AG20443 (cell line): ENCODE measurements at places on chromosomes 13 and 19.
A peak's percentile ranks its signal among the peaks of the same experiment; 100 is the strongest.

GRCh38 chr13:21088534-21088933 is 27.1 kb upstream of the LATS2 start:
- DNase-seq = no peak

DNA sequence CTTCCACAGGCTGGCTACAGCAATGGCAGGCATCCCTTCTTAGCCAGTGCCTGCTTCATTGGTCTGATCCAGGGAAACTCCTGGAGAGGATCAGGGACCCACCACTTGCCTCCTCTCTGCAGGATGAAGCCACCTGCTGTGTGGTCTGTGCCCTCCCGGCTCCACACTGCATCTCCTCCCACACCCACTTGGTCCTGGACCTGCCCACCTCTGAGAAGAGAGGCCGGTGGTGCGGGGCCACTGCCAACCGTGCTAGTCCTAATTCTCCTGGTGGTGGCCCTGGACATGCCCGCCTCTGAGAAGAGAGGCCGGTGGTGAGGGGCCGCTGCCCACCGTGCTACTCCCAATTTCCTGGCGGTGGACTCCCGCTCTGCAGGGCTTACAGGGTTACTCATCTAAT is 98.8 kb downstream of the COL4A1 start:
- no peak for DNase-seq

DNA sequence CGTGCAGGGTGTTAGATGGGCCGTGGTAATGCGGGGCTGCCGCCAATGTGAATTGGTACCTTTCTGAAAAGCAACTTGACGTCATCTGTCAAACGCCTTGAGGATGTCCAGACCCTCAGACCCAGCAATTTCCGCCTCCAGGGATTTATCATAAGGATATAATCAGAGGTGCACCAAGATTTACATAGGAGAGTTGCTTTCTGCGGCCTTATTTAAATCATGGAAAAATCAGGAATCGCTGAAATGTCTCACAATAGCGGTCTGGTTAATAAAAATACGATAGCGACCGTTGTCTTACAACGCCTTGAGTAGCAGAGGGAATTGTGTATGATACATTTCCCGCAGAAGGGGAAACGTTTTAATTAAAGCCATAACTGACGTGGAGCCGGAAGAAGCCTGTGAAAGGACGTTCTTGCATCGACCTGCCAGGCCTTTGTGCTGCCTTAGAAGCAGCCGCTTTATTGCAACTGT is 32.3 kb upstream of the NDUFS7 start:
- no peak for DNase-seq

GRCh38 chr19:43469160-43469480 is 3.7 kb upstream of the LYPD3 start:
- DNase-seq = no peak

- DNase-seq = peak; percentile 77
Measured at GRCh38 chr13:33454844-33455705, 169.5 kb upstream of the STARD13 start.

DNA sequence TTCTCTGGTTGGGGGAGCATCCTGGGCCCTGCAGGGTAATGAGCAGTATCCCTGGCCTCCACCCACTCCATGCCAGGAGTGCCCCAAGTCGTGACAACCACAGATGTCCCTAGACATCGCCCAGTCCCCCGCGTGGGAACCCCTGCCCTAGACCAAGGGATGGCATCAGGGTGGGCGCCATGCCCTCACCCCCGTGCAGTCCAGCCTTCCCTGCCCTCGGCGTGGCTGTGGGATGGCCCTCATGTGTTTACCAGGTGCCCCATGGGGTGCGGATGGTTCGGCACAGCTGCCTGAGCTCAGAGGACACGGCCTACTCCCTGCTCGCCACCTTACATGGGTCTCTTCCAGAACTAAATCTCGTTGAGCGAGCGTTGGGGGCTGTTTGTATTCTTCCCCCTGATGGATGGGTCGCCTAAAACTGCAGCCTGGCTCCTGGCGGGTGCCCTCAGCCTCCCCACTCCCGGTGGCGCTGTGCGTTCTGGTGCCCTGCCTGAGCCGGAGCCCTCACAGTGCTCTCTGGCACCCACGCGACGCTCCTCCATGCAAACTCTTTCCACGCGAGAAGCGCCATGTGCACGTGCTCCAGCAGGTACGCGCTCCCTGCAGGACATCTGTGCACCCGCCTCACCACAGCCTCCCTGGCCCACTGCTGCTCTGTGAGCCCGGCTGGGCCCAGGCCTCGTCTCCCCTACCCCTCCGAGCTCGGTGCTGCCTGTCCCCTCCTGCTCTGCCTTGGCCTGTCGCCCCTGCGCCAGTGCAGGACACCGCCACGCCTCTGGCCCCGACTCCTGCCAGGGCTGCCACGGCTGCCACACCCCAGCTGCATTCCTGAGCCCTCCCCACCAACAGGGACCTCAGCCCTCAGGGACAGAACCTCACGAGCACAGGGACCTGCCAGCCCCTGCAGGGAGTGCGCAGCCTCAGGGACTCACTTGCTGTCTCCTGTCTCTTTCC is 145.0 kb downstream of the KDM4B start:
- no peak for DNase-seq

- no peak for DNase-seq
Measured at GRCh38 chr13:105608104-105608503, 927.4 kb downstream of the EFNB2 start.

- peak; percentile 38 for DNase-seq
Measured at GRCh38 chr13:47326061-47326460, 429.2 kb upstream of the HTR2A start.

DNA sequence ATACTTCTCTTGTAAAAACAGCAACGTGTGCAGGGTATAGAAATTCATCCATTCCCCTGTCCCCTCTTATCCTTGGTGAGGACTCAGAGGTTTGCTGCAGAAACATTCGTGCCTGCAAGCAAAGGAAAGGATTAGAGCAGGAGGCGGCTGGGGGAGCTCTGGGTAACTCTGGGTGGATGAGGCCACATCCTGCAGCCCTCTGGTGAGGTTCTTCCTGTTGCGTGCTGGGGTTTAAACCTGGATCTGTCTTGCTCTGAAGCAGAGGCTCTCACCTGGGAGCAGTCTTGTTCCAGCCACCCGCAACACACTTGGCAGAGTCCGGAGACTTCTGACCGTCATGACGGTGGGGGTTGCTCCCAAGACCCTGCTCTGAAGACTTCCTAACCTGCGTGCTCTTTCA is 69.2 kb downstream of the ATP11A start:
- DNase-seq = no peak

GRCh38 chr13:24118576-24118975 is 41.9 kb upstream of the SPATA13 start:
- DNase-seq = no peak

- peak; percentile 39 for DNase-seq
Measured at GRCh38 chr13:47215736-47216135, 318.9 kb upstream of the HTR2A start.

DNA sequence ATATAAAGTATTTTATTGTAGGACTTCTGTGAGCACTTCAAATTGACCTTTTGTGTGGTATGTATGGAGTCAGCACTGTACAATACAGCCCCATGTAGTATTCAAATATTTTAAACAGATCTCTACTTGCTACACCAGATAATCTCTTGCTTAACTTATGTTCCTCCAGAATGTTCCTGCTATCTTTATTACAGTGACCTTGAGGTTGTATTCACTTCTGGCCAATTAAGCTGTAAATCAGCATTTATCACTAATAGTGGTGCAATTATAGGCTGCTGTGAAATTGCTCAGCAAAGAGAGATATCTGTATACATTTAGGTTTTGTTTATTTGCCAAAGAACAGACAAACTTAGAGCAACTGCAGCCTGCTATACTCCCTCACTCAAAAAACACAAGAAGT is 1218.6 kb downstream of the PCDH17 start:
- no peak for DNase-seq

DNA sequence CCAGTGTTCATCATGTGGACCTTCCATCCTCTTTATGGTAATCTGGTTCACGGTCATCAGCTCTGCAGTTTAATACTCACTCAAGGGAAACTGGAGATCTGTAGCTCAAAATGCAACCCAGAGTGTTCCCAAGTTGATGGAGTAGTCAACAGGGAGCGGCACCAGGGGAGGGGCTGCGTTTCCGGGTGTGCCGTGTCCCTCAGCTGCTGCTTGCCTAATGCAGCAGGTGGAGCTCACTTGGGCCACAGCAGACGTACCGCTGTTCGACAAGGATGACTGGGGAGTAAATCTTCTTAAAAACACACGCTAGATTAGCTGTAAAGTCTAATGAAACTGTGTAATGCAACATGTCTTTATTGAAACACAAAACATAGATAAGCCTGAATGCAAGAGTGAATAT is 81.1 kb downstream of the TNFSF13B start:
- DNase-seq = no peak

- no peak for DNase-seq
Measured at GRCh38 chr13:30832845-30833332, 73.2 kb upstream of the MEDAG start.

DNA sequence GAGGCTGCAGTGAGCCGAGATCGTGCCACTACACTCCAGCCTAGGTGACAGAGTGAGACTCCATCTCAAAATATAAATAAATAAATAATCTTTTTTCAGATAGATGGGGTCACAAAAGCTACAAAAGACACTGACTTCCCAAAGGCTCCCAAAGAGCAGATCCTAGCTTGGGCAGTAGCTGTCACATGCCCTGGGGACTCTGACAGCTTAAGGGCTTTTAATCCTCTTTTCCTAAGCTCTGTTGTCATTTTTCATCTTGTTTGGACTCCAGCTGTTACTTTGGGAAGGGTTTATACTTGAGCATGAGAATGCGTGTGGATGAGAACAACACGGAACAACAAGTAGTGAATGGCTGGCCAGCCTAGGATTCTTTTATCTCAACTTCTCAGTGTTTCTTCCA is 231.7 kb downstream of the MZT1 start:
- DNase-seq = no peak

DNA sequence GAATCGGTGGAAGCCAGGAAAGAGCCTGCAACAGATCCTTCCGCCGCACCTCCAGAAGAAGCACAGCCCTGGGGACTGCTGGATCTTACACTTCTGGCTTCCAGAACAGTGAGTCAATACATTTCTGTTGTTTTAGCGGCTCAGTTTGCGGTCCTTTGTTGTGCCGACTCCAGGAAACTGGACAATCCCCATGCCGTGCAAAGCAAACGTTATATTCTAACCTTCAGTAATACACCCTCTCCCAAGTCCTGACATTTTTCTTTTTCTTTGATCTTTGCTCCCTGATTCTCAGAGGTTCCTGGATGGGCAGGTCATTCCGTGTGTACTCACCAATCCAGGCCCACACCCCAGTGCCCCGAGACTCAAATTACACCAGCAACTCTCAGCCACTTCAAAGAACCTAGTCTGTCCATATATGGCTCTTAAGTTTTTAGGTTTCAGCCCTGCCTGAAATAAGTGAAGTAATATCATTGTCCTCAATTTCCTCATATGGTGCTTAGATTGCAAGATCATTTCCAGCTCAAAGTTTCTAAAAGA is 387.1 kb upstream of the SGCG start:
- no peak for DNase-seq

DNA sequence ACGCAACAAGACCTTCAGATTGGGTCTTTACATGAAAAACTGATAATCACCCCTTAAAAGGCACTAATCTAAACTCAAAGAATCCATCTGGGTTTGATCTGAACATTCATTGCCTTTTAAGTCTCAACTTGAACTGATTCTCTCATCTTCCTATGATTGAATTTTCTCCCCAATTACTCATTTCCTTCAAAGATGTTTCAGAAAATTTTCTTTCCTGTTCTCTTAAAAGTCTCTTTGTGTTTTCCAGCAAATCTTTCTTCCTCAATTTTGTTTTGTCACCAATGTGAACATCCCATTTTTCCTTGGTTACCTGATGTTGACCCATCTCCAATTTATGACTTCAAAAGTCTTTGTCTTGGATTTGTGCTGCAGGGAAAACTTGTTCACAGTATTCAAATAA is 234.3 kb downstream of the DACH1 start:
- DNase-seq = no peak

GRCh38 chr19:19403373-19403901 is 2.0 kb upstream of the GATAD2A start:
- peak; percentile 57 for DNase-seq

- no peak for DNase-seq
Measured at GRCh38 chr19:27776524-27776923, 1436.4 kb downstream of the UQCRFS1 start.

DNA sequence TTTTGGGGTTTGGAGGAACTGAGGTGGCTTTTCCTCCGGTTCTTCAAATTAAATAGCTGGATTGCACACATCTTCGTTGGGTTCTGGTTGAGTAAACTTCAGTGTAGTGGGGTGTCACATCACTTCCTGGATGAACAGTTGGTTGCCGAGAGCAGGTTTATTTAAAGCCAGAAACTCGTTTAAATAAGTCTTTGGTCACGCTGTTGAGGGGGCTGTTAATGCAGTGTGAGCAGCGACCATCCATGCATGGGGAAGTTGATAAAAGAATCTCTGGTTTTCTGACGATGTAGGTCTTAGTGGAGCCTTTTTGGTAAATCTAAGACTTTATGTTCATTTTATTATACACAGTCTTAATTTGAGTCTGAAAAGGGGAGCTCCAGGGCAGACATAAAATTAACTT is 351.2 kb upstream of the ARGLU1 start:
- DNase-seq = no peak

- DNase-seq = no peak
Measured at GRCh38 chr13:91668866-91669495, 270.6 kb downstream of the GPC5 start.

GRCh38 chr13:37229931-37230330 is 124.5 kb upstream of the CSNK1A1L start:
- no peak for DNase-seq

DNA sequence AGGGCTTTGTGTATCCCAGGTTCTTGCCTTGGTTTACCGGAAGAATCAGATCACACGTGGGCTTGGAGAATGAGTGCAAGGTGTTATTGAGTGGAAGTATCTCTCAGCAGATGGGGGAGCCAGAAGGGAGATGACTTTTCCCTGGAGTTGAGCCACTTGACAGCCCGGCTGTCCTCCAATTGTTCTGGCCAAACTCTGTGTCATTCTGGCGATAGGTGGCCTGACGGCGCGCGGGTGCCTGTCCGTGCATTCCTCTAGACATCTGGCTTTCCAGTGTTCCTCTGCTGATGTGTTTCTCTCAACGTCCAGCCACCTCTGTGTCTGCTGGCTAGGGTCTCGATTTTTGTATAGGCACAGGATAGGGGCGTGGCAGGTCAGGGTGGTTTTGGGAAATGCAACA is 181.9 kb downstream of the SHISA2 start:
- no peak for DNase-seq

DNA sequence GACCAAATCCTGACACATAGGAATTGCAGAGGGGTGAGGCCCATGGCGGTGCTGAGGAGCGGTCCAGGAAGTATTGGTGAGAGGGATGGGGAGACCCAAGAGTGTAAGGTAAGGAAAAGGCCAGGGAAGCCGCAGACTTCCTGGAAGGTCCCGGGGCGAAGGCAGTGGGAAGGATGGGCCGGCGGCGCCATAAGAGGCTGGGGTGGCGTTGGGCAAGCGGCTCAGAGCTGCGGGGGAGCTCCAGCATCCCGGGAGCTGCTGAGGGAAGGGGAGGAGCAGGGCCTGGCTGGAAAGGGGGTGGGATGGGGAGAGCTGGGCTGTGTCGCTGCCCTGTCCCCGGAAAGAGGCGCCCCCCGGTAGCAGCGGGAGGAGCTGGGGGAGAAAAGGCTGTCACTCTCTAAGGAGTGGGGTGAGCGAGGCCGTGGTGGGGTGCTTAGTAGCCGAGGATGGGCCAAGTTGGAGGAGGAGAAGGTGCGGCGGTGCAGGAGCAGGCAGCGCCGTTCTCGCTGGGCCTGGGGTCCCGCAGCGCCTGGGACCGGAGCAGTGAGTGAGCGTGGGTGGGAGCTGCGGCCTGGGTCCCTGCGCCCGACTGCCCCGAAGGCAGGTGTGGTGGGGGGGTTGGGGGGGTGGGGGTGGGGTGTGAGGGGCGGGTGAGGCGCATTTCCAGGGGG is 30.7 kb downstream of the C1QTNF9 start:
- DNase-seq = no peak

GRCh38 chr19:50427997-50428425 is 4.7 kb upstream of the MYBPC2 start:
- DNase-seq = peak; percentile 87

GRCh38 chr19:9178901-9179300 is at the start of gene OR7D2:
Gene OR7D2 (plus strand): TSS chr19:9178979. CDS start chr19:9185782, 6,803 bp downstream.
- no peak for DNase-seq
